ENCODE measurements at places on chromosomes 3 and 15.

- no peak for DNase-seq
Measured at GRCh38 chr15:45093013-45093412, 21.0 kb downstream of the DUOX2 start.

DNA sequence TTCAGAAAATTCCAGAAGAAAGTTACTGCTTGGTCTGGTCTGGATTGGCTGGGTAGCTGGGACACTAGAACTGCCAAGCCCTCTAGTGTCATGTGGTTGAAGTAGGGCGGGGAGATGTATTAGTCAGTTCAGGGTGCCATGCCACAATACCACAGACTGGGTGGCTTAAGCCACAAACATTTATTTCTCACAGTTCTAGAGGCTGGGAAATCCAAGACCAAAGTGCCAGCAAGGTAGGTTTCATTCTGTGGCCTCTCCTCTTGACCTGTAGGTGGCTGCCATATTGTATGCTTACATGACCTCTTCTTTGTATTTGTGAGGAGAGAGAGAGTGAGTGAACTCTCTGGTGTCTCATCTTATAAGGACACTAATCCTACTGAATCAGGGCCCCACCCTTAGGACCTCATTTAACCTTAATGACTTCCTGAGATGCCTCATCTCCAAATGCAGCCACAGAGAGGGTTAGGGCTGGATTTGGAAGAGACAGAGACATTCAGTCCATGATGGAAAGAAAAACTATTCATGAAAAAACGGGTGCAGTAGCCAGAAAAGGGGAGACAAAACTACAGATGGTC is 18.1 kb upstream of the ZSCAN2 start:
- DNase-seq: no peak

DNA sequence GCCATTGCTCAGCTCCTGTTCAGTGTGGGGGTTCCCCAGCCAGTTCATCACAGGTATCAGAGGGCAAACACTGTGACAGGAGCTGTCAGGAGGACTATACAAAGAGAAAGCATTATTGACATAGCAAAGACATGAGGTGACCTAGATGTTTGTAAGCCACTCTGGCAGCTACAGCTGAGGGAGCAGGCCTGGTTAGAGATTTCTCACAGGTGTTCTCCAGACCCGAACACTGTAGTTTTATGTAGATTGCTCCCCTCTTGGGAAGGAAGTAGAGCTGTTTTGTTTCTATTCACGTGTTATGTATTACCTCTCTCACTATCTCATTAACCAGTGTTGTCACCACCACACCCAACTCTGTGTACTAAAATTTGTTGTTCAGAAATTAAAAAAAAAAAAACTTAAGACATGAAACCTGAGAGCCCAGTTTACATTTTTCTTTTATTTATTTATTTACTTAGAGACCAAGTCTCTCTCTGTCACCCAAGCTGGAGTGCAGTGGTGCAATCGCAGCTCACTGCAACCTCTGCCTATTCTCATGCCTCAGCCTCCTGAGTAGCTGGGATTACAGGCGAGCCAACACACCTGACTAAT is 123.7 kb downstream of the RBPMS2 start:
- DNase-seq: no peak

DNA sequence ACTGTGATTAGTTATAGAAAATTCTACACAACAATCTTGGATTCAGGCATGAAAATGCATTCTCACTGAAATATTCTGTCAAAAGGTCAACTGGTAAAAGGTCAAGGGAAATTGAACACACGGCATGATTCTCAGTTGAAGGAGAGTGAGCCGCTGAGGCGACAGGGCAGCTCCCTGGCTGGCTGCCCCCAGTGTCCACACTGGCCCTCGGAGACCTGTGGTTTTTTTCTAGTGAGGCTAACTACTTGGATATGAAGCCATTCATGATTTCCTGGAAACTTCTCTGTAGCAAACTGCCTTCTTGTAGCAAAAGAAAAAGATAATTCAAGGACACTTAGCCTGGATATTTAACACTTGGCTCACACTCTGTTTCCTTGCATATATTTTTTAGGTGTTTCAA is 37.2 kb downstream of the AADACL2 start:
- DNase-seq: peak; percentile 71

GRCh38 chr3:121517953-121518655 is 27.7 kb downstream of the POLQ start:
- no peak for DNase-seq

DNA sequence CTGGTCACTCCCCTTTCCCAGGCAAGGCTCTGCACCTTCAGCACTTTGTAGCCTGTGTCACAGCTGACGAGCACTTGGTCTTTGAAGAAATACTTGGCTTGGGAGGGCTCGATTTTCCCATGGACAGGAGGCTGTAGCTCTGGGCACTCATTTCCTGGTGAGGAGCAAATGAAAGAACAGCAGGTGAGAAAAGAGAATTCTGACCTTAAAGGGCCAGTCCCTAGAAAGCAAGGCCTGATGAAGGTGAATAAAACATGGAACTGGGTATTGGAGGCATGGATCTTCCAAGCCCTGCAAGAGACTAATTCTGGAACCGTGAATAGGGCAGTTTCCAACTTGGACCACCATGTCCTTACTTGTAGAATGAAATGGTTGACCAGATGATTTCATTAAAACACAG is 39.9 kb downstream of the MASP1 start:
- no peak for DNase-seq

- peak; percentile 76 for DNase-seq
Measured at GRCh38 chr3:134249935-134250716, 533 bp downstream of the RYK start.

DNA sequence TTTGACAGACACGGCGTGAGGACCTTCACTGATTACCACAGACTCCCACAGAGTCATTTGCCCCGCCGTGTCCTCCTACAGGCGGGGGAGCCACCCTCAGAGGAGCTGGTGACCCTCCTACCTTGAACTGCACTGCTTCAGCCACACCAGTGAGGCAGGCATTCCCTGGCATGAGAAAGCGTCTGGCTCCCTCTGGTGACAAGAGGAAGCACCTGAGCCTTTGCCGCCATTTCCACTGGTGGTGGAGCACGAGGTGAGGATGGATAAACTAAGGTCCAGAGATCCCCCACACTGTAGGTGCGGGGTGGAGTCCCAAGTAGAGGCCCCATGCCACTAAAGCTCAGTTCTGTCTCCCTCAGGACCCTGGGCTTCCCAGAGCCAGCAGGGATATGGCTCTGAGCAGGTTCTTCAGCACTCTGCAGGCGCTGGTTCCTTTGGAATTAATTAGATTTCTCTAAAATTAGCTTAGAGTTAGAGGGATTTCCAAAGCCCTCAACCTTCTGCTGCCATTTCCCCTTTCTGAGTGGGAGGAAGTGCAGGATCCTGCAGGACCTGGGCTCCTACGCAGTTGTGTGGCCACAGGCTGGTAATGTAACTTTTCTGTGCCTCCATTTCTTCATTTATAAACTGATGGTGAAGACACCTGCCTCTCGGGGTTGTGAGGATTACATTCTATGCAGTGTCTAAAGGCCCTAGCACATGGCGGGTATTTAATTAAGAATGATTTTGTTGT is 224.0 kb downstream of the SLCO3A1 start:
- peak; percentile 74 for DNase-seq

GRCh38 chr3:155846119-155846518 is 8.1 kb downstream of the SLC33A1 start:
- no peak for DNase-seq

GRCh38 chr3:53989451-53989850 is 97.8 kb upstream of the SELENOK start:
- no peak for DNase-seq

DNA sequence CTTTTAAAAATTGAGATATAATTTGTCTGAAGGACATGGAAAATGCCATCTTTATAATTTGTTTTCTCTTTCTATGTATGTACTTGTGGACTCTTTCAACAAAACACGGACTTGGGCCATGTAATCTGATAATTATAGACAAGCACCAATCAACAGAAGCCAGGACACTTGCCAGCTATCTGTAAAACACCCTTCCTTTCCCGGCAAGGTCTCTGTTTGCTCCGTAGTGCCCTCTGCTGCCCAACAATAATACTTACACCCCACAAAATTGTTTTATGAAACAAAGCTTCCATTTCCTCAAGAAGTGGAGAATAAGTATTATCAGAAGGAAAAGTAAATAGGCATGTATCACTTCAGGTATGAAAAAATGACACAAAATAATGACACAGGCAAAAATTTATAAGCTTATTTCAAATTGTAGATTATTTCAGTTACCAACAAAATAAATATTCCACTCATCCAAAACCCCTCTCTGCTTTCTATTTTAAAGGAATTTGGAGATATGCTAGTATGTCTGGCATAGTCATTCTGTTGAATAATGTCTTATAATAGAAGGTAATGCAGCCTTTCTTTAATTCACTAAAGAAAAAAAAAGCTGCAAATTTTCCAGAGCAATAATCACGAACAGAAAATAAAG is 32.8 kb downstream of the MYH15 start:
- DNase-seq: no peak

DNA sequence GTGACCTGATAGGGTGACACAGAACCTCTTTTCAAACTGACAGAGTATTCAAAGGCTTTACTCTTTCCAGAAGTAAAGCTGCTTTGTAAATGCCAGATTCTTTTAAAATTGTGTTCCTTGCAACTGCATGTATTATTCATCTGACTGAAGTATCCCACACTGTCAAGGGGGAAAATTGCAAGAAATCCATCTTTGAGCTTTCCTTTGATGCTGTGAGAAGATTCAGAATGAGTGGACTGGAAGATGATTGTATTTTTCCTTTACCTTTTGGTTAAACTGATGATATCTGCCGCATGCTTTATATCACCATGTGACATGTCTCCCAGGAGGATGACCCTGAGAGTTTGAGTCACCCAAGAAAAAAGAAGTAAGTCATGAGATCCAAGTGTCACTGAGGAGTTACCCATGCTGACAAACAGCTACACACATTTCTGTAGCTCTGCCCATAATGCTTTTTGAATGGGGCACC is 250.8 kb upstream of the CBLB start:
- DNase-seq: no peak

GRCh38 chr3:193782276-193782647 is 189.3 kb downstream of the OPA1 start:
- peak; percentile 46 for DNase-seq

DNA sequence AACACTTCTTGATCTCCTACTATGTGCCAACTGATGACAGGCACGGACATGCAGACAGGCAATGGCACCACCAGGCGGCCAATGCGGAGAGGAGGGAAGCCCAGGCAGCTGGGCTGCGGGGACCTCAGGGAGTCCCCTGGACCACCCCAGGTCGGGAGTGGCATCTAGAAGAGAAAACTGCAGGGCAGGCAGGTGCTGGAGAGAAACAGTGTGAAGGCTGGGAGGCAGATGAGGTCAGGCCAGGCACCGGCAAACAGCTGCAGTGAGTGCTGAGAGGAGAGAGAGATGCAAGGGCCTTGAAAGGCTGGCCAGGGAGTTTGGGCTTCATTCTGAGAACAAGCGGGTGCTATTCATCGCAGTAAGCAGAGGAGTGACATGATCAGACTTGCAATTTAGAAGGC is 29.1 kb downstream of the SLC6A1 start:
- DNase-seq: no peak

GRCh38 chr15:34841262-34841725 is 45.9 kb upstream of the ACTC1 start:
- DNase-seq: no peak

GRCh38 chr3:143352850-143353550 is 233.4 kb downstream of the CHST2 start:
- DNase-seq: no peak

GRCh38 chr15:96362011-96362754 is 31.7 kb downstream of the NR2F2 start:
- DNase-seq: no peak

GRCh38 chr3:153042088-153042487 is 119.9 kb upstream of the RAP2B start:
- DNase-seq: no peak

- DNase-seq: no peak
Measured at GRCh38 chr3:184066211-184066610, 13.4 kb downstream of the HTR3C start.

GRCh38 chr3:13475871-13476590 is 4.1 kb upstream of the HDAC11 start:
- DNase-seq: no peak

GRCh38 chr15:60134609-60135008 is 130.5 kb downstream of the FOXB1 start:
- DNase-seq: no peak

DNA sequence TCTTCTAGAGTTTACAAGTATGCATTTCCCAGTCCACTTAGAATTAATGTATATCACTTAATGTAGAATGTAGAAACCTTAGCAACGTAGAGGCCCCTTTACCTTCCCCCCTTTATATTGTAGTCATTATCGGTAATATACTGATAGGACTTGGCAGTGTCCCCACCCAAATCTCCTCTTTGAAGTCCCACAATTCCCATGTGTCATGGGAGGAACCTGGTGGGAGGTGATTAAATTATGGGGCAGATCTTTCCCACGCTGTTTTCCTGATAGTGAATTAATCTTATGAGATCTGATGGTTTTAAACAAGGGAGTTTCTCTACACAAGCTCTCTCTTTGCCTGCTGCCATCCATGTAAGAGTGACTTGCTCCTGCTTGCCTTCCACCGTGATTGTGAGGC is 31.0 kb downstream of the ARL8B start:
- DNase-seq: no peak

DNA sequence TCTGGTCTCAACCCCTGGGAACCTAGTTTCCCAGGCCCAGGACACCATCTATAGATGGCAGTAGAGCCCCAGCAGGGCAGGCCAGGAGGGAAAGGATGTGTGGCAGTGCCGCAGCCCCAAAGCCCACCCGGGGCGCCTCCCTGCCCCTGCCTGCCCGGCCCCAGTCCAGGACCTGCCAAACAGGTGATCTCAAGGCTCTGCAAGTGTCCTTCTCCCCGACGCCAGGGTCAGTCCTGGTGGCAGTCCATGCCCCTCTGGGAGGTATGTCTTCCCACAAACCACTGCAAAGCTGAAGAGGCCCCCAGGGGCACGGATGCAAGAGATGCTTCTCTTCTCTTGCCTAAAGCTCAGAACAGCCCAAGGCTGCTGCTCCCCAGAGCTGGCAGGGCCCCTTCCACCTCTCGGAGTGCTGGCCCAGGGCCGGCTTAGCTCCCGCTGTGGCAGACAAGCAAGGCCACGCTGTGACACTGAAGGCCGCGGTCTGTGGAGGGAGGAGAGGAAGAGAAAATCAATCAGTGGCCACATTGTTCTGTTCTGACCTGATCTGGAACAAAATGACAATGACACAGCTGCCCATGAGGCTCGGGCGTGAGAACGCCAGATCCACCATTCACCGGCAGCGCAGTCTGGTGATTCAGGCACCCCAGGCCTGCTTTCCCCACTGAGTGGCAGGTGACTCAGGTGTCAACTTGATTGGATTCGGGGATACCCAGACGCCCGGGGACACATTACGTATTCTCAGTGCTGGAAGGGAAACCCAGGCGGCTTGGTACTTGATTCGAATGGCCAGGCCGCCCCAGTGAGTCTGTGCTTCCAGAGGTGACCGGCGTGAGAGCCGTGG is 34.0 kb downstream of the KLHL25 start:
- DNase-seq: peak; percentile 74

DNA sequence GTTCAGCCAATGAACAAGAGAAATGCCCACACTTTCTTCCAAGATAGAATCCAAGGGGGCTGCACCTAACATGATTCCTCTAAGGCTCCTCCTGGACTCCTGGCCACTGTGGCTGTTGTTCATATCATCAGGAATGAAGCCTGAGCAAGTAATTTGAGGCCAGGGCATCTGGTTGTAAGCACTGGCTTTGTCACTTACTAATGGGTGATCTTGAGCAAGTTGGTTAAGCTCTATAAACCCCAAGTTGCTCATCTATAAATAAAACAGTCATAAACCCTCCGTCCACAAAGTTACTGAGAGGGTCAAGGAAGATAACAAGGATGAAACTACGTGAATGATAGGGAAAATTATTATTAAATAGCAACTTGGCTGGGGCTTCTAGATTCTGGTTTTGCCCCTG is 58.3 kb downstream of the CDC25A start:
- DNase-seq: no peak

Measured in left lung (tissue), 14 donors.